Renal pelvis (tissue), 12 donors: ENCODE measurements at places on chromosomes 1 and 21. TPM values are rescaled to one million over a fixed set of nuclear protein-coding genes. Genes with fewer than 3 reads are reported as not detected.

AMY1A gene
- polyA plus RNA-seq, result not detected

TFAP2E gene
- 1.7 TPM for polyA plus RNA-seq

EFNA3 gene
- 6.3 TPM for polyA plus RNA-seq

GRIK3 gene
- 3.2 TPM for polyA plus RNA-seq

RBM11 gene
- 4.5 TPM for polyA plus RNA-seq

RNU1-4 gene
- polyA plus RNA-seq, result not detected

HFM1 gene
- 8.5 TPM for polyA plus RNA-seq
